ENCODE measurements at places on chromosomes 1 and 21. TPM values are rescaled to one million over a fixed set of nuclear protein-coding genes. Genes with fewer than 3 reads are reported as not detected.

Gene SKI
- total RNA-seq, result 34.0 TPM

Gene RGS21
- total RNA-seq, result not detected

Gene TIAM1
- total RNA-seq, result 2.7 TPM

Gene PLA2G4A
- total RNA-seq, result 5.9 TPM

Gene ZNF683
- total RNA-seq, result not detected

Gene ITLN2
- not detected for total RNA-seq

Gene OSCP1
- total RNA-seq, result 10.5 TPM

Gene TEX38
- total RNA-seq, result not detected

Gene LRRC3
- 1.0 TPM for total RNA-seq

Gene KIRREL1
- 110 TPM for total RNA-seq

Gene GUCA2A
- not detected for total RNA-seq

Gene LCE2C
- total RNA-seq, result not detected

Gene TRAPPC3
- 102 TPM for total RNA-seq

Gene TMEM82
- total RNA-seq, result not detected

Gene SNAP47
- 50.5 TPM for total RNA-seq

Gene KNCN
- not detected for total RNA-seq

Gene TNNT2
- total RNA-seq, result not detected

Gene ACTN2
- 1.6 TPM for total RNA-seq

Gene CD52
- not detected for total RNA-seq

Gene IGSF21
- not detected for total RNA-seq
